ENCODE measurements at places on chromosomes 12 and 14. TPM values are rescaled to one million over a fixed set of nuclear protein-coding genes. Genes with fewer than 3 reads are reported as not detected.

DNA sequence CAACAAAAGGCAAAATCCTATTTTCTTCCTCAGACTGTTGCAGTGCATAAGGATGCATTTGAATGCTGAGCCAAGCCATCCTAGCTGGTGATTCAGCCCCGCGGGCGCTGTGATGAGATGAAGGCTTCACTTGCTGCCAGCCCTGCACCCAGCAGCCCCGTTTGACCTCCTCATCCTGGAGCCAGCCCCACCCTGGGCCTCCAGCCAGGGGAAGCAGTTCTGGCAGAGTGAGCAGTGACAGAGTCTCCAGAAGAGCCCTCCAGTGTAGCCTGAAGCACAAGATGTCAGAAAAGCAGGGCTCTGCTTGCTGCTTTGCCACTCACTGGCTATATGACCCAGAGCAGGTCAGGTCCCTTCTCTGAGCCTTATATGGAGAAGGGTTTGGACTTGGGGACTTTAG is 96.2 kb upstream of the HSPB8 start:
- peak; percentile 84 for DNase-seq

- no peak for DNase-seq
Observed at GRCh38 chr12:51393676-51394545, 2.7 kb upstream of the GALNT6 start.

DNA sequence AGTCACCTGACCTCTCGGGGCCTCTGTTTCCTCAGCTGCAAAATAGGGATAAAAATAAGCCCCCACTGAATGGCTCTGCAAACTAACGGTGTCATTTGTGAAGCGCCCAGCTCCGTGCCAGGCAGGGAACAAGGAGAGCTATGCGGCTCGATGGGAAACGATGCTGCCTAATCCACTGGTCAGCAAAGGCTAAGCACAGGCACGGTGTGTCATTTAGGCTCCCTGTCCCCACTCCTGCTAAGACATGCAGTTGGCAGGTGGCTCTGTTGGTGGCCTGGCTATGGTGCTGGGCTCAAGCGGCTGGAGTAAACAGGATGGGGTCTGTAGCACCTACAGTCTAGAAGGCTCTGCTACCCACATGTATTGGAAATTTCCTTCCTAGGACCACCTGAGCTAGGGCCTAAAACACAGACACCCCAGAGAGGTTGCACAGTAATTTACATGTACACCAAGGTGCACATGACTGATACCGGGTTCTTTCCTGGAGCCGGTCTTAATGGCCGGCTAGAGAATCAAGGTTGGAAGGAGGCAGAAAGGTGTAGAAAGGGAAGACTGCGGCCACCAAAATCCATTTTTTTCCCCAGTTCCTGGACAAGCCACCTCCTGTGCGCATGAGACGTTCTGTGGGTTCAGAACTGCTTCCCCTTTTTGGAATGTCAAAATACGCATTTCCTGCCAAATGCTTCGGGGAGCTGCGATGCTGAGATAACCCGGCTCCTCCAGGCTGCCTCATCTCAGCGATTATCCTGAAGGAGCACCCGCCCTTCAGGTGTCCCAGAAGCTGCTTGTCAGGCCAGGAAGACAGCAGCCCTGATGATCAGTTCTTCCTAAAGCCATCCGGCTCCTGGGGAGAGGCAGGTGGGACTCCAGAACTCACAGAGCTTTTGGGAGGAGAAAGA is 1.0 kb downstream of the CACNA2D4 start:
- no peak for DNase-seq

GRCh38 chr12:118571730-118572129 is 195.4 kb downstream of the SUDS3 start:
- DNase-seq = no peak

The C12orf54 gene
- total RNA-seq = not detected
